ENCODE measurements at places on chromosomes 3 and 15.

GRCh38 chr3:165195241-165195639 is 944 bp downstream of the SLITRK3 start:
- no peak for DNase-seq

DNA sequence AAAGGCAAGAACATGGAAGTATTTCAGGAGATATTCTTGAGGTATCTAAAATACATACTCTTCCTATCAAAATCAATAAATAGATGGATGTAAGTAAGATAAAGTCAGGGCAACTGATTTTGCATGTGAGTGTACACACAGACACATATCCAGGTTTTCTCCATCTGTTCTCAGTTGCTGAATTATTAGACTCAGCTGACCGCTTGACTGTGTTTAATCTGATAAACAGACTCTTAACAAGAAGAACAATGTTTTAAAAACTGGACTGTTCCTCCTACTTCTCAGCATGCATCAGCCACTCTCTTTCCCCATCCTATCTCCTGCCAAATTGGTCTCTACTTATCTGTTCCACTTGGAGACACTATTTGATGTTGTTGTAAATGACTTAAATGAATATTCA is 73.5 kb downstream of the GOLGA8G start:
- DNase-seq: no peak

DNA sequence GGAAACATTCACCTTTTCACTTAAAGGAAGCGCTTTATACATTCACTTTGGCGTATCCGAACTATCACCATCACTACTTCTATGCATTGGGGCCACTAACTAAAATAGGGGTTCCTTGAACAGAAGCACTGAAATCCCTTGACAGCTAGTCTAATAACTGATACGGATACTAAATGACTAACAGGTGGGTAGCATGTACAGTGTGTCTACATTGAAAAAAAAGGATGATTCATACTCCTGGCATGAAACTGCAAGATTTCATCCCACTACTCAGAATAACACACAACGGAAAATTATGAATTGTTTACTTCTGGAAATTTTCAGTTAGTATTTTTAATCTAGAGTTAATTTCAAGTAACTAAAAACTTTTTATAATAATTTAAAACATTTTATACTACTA is 96.7 kb downstream of the SMARCC1 start:
- DNase-seq: no peak

GRCh38 chr15:50886611-50887345 is 21.7 kb upstream of the AP4E1 start:
- DNase-seq: no peak

GRCh38 chr15:38652998-38653397 is 88.4 kb upstream of the RASGRP1 start:
- no peak for DNase-seq

GRCh38 chr15:70091726-70092463 is 5.8 kb downstream of the TLE3 start:
- no peak for DNase-seq

DNA sequence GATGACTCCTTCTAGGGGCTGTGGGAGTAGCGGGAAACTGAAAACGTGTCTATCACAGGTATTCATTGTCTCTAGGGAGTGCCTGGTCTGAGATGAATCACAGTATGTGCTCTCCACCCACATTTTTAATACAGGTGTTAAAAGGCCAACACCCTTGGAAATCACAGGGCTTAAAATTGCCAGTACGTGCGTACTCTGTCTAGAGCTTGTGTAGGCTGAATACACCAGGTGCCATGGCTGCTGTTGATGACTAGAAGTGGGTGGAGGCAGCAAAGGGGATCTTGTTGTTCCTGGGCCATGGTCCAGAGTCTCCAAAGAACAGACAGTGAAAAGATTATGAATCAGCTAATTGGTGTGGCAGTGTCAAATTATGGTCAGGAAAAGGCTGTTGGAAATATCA is 35.1 kb upstream of the P3H2 start:
- DNase-seq: no peak

GRCh38 chr3:72411843-72412242 is 436.4 kb downstream of the SHQ1 start:
- no peak for DNase-seq

- no peak for DNase-seq
Measured at GRCh38 chr15:85063522-85064079, 81.9 kb downstream of the PDE8A start.

DNA sequence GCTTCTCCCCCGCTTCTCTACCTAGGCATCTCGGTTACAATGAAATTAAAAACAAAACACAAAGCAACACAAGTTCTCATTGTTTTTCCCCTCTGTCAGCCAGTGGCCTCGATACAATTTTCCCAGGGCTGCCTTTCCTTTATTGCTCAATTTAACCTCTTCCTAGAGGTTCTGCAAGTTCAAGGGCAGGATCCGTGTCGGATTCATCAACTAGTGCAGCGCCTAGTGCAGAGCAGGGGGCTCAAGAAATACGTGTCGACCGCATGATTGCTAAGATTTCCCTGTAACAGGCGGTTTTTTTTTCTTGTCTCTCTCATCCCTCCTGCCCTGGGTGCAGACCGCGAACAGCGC is 1.4 kb upstream of the BHLHE40 start:
- no peak for DNase-seq

DNA sequence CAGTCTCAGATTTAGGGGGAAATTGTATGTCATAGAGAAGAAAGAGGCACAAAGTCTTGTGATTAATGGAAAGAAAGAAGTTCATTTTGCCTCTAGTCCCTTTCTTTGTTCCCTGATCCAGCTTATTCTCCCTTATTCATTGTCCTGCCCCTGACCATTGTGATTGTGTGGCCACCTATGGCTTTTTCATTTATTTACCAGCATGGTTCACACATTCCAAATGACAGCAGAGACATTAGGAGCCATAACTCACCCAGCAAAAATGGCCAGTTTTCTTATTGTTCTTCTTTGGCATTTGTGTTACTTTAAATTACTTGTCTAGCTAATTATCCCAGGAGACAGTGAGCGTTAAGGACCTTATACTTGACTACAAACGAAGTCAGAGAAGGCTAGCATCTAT is 36.3 kb upstream of the SGO1 start:
- DNase-seq: no peak

- no peak for DNase-seq
Measured at GRCh38 chr3:188721990-188722389, 449.8 kb upstream of the TPRG1 start.

DNA sequence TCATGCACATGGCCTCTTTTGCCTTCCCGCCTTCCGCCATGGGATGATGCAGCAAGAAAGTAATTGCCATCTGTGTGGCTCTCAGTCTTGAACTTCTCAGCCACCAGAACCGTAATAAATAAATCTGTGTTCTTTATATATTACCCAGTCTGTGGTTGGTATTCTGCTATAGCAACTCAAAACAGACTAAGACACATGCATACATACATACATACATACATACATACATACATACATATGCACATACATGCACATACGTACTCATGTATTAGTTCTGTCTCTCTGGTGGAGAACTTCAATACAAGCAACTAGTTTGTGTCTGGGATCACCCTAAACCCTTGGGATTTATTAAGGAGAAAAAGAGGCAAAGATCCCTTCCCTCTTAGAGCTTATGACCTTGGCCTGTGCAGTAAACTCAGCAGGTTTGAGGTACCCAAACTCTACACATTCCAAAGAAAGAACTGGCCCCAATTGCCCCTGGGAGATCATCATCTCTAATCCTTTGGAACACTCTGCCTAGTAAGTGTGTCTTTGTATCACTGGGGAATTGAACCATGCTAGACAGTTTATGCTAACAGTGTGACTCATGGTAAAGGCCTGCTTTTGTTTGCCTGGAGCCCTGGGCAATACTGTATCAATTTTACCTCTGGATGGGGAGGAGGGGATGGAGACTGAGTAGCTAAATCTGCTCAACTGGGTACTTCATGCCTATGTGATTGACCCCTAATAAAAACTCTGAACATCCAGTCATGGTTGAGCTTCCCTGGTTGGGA is 115.6 kb upstream of the LMCD1 start:
- DNase-seq: no peak

DNA sequence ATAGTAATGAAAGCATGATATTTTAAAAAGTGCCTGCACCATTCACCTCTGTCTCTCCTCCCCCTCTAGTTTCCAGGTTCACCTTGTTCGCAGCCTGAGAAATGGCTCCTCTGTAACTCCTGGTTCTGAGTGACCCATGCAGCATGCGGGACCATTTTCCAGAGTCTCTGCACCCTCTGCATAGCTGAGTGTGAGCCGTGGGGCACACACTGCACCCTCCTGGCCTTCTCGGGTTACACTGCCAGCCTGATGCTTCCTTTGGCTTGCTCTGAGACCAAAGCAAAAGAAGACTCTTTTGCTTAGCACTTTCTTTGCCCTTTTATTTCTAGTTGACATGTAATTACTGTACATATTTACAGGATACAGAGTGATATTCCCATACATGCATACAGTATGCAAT is 287.3 kb downstream of the GABRG3 start:
- DNase-seq: no peak

DNA sequence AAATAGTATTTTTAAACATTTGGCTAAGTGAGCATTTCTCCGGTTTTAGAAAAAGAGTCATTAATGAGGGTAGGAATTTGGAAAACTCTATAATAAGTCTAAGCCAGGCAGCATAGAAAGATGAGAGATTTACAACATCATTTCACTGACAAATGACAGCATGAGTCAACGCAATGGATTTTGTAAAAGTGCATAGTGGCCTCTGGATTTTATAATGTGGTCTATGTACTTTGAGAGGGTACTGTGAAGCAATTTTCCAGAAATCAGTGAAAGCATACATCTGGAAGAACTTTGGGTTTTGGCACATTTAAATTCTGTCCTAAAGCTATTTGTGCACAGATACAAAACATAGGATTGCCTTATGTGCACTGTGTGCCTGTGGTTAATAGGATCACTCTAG is 130.8 kb upstream of the CCNL1 start:
- no peak for DNase-seq

DNA sequence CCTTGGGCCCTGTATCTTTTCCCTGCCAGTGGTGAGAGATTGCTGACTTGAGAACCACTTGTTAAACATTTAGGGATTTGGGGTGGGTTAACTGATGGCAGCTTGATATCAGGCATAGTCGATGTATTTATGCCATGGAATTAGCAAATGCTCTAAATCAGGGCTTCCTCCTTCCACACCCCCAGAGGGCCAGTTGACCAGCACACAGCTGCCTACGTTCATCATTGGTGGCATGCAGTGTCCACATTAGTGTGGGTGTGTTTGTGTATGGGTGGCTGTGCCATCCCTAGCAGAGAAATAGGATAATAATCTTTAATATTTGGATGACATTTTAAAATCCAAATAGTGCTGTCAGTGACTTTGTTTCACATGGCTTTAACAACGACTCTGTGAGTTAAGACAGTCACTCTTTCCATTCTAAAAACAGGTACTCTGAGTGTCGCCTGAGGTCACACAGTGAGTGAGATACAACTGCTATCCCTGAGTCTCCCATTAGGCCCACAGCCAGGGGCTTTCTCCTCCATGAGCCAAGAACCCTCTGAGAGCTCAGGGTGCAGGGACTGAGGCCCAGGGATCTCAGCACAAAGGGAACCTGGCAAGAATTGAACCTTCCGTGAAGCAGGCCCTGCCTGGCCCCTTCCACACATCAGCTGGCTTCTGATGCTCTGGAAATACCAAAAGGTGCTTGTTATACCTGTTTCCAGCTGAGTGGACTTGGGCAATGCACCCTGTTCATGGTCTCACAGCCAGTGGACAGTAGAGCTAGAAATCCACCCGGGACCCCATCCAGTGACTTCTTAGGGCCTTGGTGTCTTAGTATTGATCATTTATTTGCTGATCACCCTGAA is 4.3 kb upstream of the LTF start:
- no peak for DNase-seq

DNA sequence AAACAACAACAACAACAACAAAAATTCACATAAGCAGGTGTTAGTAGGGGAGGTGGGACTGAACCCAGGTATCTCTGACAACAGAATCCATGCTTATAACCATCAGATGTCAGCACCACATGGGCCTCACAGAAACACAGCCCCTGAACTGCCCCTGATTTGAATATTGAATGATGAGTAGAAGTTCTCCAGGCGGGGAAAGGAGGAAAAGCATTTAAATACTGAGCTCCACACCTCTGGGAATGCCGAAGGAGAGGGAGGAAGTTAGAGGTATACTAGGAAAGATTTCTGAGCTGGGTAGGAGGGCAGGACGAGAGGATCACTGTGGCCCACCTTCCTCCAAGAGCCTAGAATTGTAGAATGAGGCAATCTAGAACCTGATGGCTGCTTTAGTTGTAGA is 31.9 kb upstream of the EIF4A2 start:
- no peak for DNase-seq

DNA sequence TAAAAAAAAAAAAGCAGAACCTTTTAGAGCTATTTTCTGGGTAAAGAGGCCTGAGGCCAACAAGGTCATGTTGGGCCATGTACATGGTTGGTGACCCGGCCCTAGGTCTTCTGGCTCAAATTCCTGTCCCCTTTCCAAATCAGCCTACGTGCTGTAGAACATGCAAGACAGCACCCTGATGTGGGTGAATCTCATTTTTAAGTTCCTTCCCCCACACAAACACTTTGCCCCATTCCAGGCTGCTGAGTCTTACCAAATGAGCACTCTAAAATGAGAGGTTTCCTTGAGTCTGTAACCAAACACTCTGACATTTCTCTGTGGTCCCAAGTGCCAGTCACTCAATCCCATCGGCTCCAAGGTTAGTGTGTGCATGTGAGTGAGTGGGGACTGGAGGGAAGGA is 9.4 kb downstream of the BCL6 start:
- no peak for DNase-seq

GRCh38 chr3:157094751-157095480 is 65.0 kb downstream of the CCNL1 start:
- no peak for DNase-seq

DNA sequence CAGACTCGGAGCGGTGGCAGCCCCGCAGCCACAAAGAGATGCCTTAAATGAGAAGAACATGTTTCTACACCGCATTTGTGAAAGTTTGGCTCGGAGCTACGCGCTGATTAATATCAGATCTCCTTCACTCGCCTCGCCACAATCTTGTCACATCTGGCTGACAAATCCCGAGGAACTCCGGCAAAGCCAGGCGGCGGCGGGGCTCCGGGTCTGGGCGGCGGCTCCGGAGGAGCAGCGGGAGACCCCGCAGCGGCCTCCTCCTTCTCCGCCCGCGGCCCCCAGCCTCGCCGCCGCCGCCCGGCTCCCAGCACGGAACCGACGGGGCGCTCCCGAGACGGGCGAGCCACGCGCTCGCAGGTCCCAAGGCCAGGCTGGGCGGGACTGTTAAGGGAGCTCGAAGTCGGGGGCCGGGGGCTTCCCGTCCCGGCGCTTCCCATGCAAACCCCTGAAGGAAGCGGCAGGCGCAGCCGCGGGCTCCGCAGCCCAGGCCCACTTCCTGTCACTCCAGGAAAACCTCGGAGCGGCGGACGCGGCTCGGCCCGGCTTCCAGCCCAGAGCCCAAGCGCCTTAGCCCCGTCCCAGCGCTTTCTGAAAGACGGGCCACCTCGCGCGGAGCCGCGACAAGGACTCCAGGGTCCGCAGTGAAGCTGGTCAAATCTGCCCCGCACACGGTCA is 1.2 kb downstream of the BNC1 start:
- no peak for DNase-seq

DNA sequence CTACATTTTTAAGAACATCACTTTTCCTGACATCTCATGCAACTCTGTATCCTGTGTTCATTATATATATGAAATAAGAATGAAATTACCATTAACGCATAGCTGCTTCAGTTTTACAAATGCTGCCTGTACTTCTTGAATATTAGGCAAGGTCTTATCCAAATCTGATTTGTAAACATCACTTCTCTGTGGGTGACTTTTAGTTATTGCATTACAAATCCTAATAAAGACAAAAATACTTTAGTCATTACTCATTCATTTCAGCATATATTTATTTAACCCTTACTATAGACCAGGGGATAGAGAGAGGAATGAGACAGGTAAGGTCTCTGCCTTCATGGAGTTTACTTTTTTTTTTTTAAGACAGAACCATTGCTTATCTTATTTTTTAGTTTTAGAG is 36.8 kb downstream of the MTMR10 start:
- no peak for DNase-seq
